NCI-H187 (cell line): ENCODE measurements at places on chromosomes 7 and 10.

DNA sequence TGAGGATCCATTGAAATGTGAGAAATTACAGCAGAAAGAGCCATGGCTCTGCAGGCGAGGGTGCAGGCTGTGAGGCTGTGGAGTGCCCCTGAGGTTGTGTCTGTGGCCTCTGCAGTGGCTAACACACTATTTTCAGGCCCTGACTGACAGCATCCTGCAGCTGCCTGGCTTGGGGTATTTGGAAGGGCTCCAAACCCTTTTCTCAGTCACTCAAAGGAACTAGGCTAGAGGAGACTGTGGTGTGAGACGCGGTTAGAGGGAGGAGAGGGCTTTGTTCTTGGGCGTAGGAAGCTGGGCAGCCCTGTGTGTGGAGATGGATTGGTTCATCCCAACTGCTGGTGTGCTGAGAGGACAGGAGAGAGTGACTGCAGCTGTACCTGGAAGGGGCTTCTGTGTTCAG lies 134.9 kb downstream of the RAMP3 start:
- no peak for DNase-seq

- no peak for DNase-seq
Measured at GRCh38 chr10:43361547-43362190, 9.8 kb upstream of the FXYD4 start.

GRCh38 chr7:129008645-129009414 lies 46.1 kb downstream of the TNPO3 start:
- no peak for DNase-seq

DNA sequence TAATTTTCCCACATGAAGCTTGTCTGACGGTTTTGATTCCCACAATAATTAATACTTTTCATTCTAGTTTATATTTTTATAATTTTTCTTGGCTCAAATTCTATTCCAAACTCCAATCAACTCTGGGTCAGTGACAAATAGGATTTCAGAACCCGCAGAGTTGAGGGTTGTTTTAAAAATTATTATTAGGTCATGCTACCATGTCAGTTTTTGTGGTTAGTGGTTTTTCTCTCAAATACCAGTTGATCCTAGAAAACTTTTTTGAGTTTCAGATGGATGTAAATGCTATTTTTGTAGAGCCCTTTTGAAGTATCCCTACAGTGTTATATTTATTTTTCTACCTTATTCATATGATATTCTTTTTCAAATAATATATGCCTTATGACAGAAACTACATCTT lies 237.4 kb downstream of the SEMA3D start:
- no peak for DNase-seq

GRCh38 chr7:81873559-81873958 lies 103.7 kb upstream of the HGF start:
- DNase-seq: no peak
